CD4-positive, alpha-beta T cell (primary cell): ENCODE measurements at places on chromosomes 6 and 20. TPM values are rescaled to one million over a fixed set of nuclear protein-coding genes. Genes with fewer than 3 reads are reported as not detected.

The KIAA1755 gene
- total RNA-seq = not detected

The PKIB gene
- 0.47 TPM for total RNA-seq

The NKAIN4 gene
- not detected for total RNA-seq

The HLA-DPB1 gene
- total RNA-seq = 29.0 TPM

The ARG1 gene
- total RNA-seq = 0.36 TPM

The AHCY gene
- 16.7 TPM for total RNA-seq

The THBS2 gene
- not detected for total RNA-seq

The TAAR8 gene
- total RNA-seq = not detected

The MDN1 gene
- total RNA-seq = 40.3 TPM

The COL9A1 gene
- total RNA-seq = not detected

The LZTS3 gene
- total RNA-seq = 22.2 TPM

The TSHZ2 gene
- 26.1 TPM for total RNA-seq

The OR2B6 gene
- total RNA-seq = not detected

The LRFN2 gene
- total RNA-seq = not detected

The CTCFL gene
- not detected for total RNA-seq

The TSBP1 gene
- not detected for total RNA-seq

The TRIM15 gene
- total RNA-seq = not detected

The BEND6 gene
- total RNA-seq = not detected

The OPRM1 gene
- not detected for total RNA-seq

The SNX21 gene
- 0.36 TPM for total RNA-seq
